ENCODE measurements at places on chromosomes 12 and 14. TPM values are rescaled to one million over a fixed set of nuclear protein-coding genes. Genes with fewer than 3 reads are reported as not detected.

RILPL2 gene
- 1.8 TPM for total RNA-seq

GALNT9 gene
- total RNA-seq, result 4.8 TPM

PTGER2 gene
- total RNA-seq, result 3.8 TPM

MSRB3 gene
- total RNA-seq, result 21.0 TPM

KLRK1 gene
- total RNA-seq, result not detected

DAO gene
- total RNA-seq, result not detected

GLI1 gene
- total RNA-seq, result 8.1 TPM

GNPNAT1 gene
- 55.9 TPM for total RNA-seq

IL26 gene
- not detected for total RNA-seq

TGFB3 gene
- total RNA-seq, result 1.1 TPM

NINJ2 gene
- total RNA-seq, result 1.1 TPM

MYF5 gene
- not detected for total RNA-seq

CACNA1C gene
- 0.03 TPM for total RNA-seq

ESR2 gene
- 0.09 TPM for total RNA-seq

KLRB1 gene
- not detected for total RNA-seq

LTBP2 gene
- 11.0 TPM for total RNA-seq

ULK1 gene
- total RNA-seq, result 23.3 TPM

HOXC6 gene
- total RNA-seq, result 4.4 TPM

KRT73 gene
- not detected for total RNA-seq

LMNTD1 gene
- total RNA-seq, result not detected

EP400 gene
- total RNA-seq, result 24.7 TPM

CD69 gene
- 0.16 TPM for total RNA-seq

STYK1 gene
- 0.30 TPM for total RNA-seq

TAS2R43 gene
- not detected for total RNA-seq

VRTN gene
- not detected for total RNA-seq

CFAP54 gene
- total RNA-seq, result 1.3 TPM

PLD4 gene
- total RNA-seq, result 0.10 TPM

KRT85 gene
- not detected for total RNA-seq

CCNT1 gene
- 14.8 TPM for total RNA-seq

ANKLE2 gene
- total RNA-seq, result 77.9 TPM

IRAK3 gene
- total RNA-seq, result 1.0 TPM

CLEC2A gene
- total RNA-seq, result not detected

COQ10A gene
- total RNA-seq, result 16.7 TPM

MEG3 gene
- total RNA-seq, result 52.4 TPM

SPTLC2 gene
- total RNA-seq, result 29.4 TPM

FGF6 gene
- total RNA-seq, result not detected

ABHD12B gene
- total RNA-seq, result not detected

GAS2L3 gene
- total RNA-seq, result 7.4 TPM

SOAT2 gene
- total RNA-seq, result 0.40 TPM

EIF2S3B gene
- 0.29 TPM for total RNA-seq

RPS6KL1 gene
- 0.80 TPM for total RNA-seq

MIP gene
- total RNA-seq, result not detected

TEX22 gene
- 0.29 TPM for total RNA-seq

CELA1 gene
- total RNA-seq, result not detected

NAA25 gene
- total RNA-seq, result 19.5 TPM

OVCH1 gene
- total RNA-seq, result not detected

ALG10 gene
- total RNA-seq, result 4.5 TPM

DNAH10 gene
- total RNA-seq, result 0.29 TPM
